NCI-H1417 (cell line): ENCODE measurements at places on chromosomes 11 and 22.

DNA sequence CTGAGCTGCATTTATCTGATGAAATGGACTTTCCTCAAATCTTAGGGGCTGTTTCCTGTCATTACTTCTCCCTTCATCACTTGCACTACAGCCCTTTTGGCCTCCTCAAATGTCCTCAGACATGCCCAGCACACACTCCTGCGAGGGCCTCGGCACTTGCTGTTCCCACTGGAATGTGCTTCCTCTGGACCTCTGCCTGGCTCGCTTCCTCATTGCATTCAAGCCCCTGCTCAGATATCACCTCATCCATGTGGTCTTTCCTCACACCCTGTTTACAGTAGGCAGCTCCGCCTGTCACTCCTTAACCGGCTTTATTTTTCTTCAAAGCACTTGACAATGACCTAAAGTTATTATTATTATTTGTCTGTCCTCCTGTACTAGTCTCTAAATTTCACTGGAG is 9.0 kb downstream of the NAT10 start:
- DNase-seq, result no peak

DNA sequence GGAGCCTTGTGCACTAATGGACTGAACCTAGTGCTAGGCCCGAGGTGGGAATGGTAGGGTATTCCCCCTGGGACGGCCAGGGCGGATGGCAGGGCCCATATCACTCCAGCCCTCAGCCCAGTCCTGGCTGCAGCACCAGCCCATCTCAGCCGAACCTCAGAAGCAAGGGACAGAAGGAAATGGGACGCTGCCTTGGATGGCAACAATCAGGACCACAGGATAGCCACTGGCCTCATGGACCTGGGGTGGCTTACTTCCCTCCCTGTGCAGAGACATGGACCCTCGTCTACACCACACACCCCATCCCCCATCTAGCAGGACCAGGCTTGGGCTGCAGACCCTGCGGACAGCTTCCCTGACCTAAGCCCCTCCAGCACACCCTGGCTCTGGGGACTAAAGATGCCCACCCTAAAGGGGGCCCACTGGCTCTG is 24.1 kb downstream of the ARVCF start:
- DNase-seq, result no peak

- no peak for DNase-seq
Measured at GRCh38 chr22:29044657-29045176, 16.9 kb downstream of the C22orf31 start.

DNA sequence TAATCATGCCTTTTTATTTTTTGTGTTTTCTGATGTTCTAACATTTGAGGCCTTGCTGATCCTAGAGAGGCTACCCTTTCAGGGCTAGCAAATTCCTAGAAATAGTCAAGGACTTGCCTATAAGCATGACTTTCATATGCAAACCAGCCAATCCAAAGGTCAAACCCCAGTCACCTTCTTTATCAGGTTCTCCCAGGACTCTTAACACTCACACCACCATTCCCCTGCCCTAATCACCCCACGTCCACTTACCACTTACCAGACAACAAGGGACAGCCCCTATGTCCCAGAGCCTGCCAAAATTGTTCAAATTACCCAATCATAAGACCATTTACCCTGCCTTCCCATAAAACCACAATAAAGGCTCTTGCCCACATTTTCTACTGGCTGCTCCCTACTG is 1339.8 kb downstream of the LRRC4C start:
- DNase-seq, result no peak

DNA sequence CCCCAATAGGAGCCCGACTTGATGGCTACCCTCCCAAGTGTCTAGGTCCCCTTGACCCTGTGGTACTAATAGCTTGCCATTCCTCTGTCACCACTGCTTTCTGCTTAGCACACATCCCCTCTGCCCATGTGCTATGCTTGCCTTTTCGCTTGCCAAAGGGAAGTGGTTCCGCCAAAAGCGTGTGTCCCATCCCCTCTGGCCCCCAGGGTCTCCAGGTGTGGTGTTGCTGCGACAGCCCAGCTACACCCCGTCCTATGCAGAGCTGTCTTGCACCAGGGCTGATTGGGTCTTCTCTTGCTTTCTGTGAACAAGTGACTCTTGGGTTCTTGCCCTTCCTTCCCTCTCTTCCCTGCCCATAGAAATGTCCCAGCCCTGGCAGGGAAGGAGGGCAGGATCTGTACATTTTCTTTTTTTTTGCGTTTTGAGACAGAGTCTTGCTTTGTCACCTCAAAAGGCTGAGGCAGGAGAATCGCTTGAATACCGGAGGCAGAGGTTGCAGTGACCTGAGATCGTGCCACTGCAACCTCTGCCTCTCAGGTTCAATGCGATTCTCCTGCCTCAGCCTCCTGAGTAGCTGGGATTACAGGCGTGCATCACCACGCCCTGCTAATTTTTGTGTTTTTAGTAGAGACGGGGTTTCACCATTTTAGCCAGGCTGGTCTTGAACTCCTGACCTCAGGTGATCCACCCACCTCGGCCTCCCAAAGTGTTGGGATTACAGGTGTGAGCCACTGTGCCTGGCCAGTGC is 3.9 kb downstream of the TANGO2 start:
- no peak for DNase-seq

DNA sequence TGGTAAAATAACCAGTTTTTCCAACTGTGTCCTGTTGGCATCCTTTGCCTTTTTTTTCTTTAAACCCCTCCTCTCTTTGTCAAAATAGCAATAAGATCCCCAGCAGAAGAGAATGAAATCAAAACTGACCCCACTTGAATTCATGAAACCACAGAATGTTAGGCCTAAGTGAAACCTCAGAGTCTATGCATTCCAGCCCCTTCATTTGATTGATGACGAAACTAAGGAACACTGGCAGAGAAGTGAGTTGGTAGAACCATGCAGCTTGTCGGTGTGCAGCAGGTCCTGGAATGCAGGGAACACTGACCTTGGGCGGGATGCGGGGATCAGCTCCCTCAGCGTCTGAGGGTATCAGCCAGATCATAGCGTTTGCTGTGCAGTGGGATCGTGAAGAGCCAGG is 57.5 kb downstream of the GRK3 start:
- DNase-seq, result no peak

GRCh38 chr22:30245985-30246813 is at the start of gene LIF:
Gene LIF, minus strand, starts transcription at chr22:30246759. Its CDS starts 64 bp downstream, at chr22:30246695.
- peak; percentile 4 for DNase-seq

- DNase-seq, result peak; percentile 43
Measured at GRCh38 chr11:30015725-30016412, 961 bp downstream of the KCNA4 start.

DNA sequence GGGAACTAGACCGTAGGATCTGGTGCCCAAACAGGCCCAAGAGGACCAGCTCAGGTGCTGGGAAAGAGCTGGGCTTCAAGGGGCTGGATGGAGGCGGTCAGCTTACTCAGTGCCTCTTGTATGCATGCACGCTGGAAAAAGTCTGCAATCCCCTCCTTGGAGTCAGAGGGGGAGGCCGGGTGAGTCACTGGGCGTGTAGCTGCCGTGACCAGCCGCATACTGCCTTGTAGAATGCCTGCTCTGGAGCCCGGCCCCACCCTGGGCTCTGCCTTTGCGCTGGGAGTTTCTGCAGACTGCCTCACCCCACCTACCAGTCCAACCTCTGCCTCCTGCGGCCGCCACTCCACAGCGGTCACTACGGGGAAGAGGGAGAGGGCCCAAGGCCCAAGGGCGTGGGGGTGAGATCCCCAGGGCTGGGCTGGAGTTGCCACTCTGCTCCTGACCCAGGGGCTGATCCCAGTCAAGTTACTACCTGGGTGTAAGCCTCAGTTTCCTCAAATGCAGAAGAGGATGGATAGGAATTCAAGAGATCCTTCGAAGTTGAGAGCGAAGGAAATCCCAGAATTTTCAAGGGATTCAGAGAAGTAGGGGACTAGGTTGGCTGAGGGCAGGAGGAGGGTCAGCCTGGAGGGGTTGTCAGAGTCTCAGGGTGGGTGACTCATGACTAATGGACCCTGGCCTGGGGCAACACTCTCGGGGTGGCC is 4.2 kb downstream of the MRGPRF start:
- peak; percentile 34 for DNase-seq

GRCh38 chr22:30004101-30004500 is 76.2 kb upstream of the HORMAD2 start:
- DNase-seq, result no peak

DNA sequence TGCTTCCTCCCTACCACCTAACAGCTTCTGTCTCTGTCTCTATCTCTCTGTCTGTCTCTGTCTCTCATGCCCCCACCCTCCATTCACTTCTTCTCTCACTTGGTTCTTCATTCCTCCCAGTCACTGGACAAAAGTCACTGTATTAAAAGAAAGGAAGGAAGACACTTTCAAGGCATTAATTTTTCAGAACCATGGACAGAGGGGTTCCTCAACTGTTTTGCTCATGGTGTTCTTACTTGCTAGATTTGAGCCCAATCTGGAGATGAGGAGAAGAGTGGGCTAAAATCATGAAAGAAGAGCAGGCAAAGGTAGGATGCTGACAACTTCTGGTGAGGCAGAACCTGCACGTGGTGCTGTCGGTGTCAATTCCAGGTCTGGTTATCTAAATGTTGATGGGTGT is 116.7 kb upstream of the LARGE1 start:
- no peak for DNase-seq

DNA sequence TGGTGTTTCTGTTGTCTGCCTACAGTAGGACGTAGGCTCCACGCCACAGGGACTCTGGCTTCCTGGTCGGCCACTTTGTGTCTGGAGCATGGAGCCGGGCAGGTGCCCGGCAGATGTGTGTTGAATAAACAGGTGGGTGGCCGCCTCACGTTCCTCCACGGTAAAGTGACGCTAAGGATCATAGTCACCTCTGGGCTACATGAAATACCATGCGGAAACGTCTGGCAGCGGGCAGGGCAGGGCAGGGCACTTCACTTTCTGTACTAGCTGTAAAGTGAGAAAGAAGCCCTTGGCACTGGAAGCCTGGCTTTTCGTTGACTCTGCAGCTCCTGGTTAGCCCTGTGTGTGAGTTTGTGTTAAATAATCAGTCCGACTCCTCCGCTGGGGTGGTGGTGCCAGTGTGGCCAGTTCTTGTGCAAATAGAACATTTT is 52.4 kb downstream of the MCM5 start:
- peak; percentile 52 for DNase-seq

DNA sequence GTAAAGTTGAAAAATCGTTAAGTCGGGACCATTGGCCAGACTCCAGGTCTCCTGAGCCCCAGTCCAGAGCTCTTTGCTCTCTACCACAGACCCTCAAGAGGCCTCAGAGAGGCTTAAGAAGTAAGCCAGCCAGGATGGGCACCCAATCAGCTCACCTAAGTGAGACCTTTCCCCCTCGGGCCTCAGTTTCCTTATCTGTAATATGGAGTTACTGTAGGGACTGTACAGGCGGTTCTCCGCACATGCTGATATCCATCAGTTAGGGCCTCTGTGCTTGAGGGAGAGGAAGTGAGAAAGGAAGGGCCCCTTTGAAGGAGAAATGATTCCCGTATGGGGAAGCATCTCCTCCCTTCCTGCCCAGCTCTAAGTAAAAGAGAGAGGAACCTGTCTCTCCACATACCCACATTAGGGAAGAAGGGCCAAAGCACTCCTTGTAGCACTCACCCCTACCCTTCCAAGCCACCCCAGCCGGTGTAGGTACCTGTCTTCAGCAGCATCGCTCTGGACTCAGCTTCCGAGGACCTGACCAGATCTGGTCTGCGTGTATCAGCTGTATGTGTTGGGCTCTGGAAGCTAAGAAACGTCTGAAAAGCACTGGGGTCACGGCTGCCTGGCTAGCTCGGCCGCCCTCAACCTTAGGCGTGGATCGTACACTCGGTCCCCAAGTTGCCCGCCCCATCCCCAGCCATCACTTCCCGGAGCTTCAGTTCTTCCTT is 653 bp downstream of the NAGA start:
- DNase-seq, result no peak

GRCh38 chr11:100031973-100032372 is 655.1 kb upstream of the ARHGAP42 start:
- DNase-seq, result no peak

DNA sequence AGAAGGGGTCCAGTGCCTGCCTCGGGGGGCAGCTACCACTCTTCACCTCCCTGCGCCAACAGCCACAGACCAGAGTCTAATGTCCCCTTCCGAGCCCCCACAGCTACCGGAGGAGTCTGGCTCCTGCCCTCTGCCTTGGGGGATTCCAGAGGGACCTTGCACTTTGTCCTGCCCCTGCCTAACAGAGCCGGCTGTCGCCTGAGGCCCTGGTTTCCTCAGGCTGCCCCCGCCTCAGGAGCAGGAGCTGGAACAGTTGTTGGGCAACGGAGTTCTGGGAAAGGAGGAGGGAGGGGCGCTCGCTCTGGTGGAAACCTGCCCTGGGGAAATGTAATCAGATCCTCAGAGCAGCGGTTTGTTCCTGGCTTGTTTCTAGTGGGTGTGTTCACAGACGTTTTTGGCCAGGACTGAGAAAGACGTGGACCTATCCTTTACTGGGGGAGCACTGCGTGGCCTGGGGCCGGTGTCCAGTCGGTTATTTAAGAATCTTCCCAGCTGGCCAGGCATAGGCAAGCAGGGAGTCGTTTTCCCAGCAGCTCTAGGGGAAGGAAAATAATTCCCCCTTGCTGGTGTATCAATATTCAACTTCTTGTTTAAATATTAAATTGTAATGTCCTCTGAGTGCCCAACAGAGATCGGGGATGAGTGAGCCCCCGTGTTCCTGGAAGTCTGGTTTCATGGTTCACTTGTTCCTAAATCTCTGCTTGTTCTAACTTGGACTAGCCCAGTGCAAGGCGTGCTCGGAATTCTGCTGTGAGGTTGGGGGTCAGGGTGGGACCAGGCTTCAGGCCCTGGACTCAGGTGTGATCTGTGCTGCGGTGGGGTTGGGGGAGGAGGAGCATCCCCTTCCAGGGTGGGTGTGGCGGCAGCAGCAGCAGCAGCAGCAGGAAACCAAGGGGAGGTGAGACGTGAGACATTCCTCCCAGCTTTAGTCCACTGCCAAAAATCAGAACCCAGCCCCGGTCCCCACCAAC is 32.1 kb downstream of the A4GALT start:
- peak; percentile 64 for DNase-seq

DNA sequence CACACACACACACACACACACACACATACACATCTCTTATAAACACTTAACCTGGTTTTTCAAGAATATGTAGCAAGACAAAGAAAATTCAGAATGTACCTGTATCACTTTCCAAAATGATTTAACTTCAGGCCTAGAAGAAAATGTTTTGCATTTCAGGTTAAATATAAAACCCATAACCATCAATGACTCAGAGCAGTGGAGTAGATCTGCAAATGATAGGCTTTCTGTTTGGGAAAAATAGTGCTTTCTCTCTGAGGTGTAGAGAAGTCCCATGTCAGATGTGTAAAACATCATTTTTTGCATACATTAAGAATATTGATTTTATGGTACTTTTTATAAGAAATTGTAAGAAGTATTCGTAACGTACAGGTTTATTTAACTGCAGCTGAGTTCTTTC is 116.9 kb downstream of the STK33 start:
- no peak for DNase-seq
